ENCODE measurements at places on chromosomes 2 and 18.

DNA sequence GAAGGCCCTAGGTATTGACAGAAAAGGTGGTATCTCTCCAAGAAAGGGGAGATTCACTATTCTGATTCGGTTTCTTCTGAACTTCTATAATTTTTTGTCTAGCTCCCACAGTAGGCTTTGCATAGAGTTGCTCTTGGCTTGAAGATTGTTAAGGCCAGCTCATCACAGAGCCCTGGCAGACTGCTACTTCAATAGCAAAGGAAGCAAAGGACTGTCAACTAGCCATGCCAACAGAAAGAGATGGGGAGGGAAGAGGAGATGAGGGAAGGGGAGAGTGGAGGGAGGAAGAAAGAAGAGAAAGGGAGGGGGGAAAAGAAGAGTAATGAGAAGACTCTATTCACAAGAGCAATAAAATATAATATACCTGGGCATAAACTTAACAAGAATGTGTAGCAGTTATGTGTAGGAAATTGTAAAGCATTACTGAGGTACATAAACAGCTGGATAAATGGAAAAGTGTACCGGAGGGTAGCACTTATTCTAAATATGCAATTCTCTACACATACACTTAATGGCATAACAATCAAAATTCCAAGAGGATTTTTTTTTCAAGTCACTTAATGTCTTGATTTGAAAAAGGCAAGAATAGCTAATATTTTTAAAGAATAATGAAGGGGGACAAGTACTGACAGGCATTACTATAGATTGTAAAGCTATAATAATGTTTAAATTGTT, 102.5 kb downstream of the LOXHD1 start:
- DNase-seq = no peak

- no peak for DNase-seq
Observed at GRCh38 chr2:66343259-66343658, 91.7 kb upstream of the MEIS1 start.

- DNase-seq = no peak
Observed at GRCh38 chr2:25409468-25409867, 67.7 kb upstream of the DNMT3A start.

GRCh38 chr2:187169864-187170263, 278.2 kb downstream of the CALCRL start:
- no peak for DNase-seq

DNA sequence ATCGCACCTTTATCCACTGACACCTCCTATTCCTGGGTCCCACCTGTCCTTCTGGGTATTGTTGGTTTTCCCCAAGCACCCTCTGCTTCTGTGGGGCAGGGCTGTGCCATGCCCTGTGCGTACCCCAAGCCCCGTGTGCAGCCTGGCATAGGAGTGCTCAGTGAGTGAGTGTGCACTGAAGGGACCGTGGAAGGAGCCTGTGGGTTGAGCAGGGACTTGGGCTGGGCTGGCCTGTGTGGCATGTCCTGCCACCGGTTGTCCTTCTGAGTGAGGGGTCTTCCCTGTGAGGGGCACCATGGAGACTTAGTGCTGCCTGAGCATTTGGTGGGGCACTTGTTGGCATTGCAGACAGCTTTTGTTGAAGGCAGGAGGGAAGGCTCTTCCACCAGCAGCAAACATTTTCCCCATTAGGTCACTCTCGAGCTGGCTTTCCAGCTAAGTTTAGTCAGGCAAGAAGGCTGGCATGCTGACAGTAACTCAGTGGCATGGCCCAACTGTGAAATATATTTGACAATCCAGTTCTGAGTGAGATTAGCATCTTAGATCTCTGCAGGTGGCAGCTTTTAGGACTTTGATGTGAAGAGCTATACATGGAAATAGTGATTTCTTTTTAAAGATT, 64.7 kb downstream of the LPIN1 start:
- no peak for DNase-seq

- no peak for DNase-seq
Observed at GRCh38 chr2:74025971-74026612, 41.4 kb downstream of the TET3 start.

GRCh38 chr2:173762221-173762620, 203.0 kb downstream of the SP3 start:
- DNase-seq = no peak

- DNase-seq = no peak
Observed at GRCh38 chr2:230955163-230955737, 30.2 kb upstream of the GPR55 start.

GRCh38 chr2:40716879-40717278, 265.0 kb upstream of the SLC8A1 start:
- peak; percentile 87 for DNase-seq

GRCh38 chr2:232545511-232546375, 4.6 kb downstream of the TIGD1 start:
- DNase-seq = no peak

- DNase-seq = no peak
Observed at GRCh38 chr2:190065839-190066238, 3.3 kb upstream of the MSTN start.

DNA sequence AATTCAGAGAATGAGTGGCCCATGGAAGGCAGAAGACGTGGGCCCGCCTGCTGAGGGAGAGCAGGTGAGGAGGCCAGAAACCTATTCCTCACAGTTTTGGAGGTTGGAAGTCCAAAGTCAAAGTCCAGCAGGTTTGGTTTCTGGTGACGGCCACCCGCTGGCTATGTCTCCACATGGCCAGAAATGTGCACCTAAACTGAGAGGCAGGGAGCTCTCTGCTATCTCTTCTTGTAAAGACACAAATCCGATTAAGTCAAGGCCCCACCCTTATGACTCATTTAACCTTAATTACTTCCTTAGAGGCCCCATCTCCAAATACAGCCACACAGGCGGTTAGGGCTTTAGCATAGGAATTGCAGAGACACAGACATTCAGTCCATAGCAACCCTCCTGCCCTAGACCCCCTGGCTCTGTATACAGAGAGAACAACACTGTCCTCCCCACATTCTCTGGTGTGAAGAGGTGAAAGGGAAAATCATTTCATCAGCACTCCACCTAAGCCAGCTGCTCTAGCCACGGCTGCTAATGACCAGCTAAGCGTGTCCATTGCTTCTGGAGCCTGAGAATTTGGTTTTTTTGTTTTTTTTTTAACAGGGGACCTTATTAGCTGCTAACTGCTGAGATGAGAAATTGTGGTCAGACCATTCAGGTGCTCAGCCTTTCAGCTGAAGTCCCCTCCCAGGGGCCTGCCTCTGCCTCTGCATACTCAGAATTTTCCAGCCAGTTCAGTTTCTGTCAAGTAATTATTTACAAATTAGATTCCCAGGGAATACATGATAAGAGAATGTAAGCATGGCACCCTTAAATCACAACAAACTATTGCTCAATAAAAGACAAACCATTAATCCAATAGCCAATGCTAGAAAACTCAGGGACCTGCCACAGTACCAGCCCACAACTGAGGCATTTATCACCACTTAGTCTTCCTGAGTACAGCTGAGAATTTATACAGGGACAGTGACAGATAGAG, 368.7 kb upstream of the ID2 start:
- no peak for DNase-seq

GRCh38 chr18:33201509-33201926, 239.0 kb downstream of the CCDC178 start:
- DNase-seq = no peak

DNA sequence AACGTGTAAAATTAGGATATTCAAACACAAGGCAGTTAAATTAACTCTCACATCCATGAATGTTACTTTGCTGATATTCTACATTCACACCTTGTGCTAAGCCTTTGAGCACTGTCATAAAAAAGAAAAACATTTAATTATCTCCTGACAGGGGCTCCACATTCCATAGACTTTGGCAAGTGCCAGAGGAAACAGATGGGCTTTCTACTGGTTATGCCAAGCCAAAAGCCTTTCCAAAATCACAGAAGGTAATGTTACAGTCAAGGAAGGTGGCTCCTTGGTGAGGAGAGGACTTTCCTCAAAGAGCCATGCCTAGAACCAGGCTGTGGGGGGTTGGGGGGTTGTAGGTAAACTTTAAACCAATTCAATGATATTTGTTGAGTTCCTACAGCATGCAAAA, 12.4 kb downstream of the MYO5B start:
- no peak for DNase-seq

GRCh38 chr2:47862949-47863348, 43.3 kb downstream of the FBXO11 start:
- DNase-seq = no peak
